Osteocyte (in vitro differentiated cells): ENCODE measurements at places on chromosomes 12 and 14. TPM values are rescaled to one million over a fixed set of nuclear protein-coding genes. Genes with fewer than 3 reads are reported as not detected.

DNA sequence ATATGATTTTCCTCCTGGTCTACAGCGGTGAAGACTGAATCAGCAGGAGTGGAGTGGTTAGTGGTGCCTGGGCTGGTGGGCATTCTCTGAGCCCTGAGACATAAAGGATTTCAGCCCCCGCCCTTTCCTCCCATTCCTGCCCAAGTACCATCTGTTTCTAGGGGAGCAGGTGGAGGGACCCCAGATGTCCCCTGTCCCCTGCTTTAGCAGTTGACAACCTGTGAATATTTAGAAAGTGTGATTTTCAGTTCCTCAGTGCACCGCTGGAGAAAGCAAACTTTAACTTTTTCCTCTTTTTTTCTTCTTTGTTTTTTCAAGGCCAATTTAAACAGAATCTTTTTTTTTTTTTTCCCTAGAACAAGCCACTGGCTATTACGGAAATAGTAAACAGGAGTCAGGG lies 163.8 kb upstream of the MYL2 start:
- no peak overlapping the region for H3K27ac ChIP-seq
- no peak overlapping the region for H3K4me3 ChIP-seq
- no peaks in the 10 kb centered on the region for H3K36me3 ChIP-seq
- peaks cover 17% of the 10 kb centered on the region for H3K27me3 ChIP-seq

DNA sequence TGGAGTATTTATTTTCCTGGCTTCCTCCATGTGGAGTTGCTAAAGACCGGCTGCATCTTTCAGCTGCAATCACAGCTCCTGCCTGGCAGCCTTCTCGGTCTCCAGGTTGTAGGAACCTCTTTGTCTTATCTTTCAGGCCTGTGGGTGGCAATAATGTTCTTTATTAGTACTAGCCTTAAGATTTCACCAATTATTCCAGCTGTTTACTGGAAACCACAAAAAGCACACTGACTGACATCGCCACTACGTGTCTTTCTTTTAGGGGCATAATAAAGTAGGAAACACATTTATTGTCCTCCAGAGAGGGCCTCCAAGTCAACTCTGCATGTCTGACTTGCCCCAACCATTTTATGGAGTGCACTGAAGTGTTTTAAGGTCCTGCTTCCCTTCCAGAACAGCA lies 1116.5 kb upstream of the TMEM132C start:
- H3K27ac ChIP-seq: no peak overlapping the region
- no peaks in the 10 kb centered on the region for H3K4me1 ChIP-seq
- no peak for DNase-seq

DNA sequence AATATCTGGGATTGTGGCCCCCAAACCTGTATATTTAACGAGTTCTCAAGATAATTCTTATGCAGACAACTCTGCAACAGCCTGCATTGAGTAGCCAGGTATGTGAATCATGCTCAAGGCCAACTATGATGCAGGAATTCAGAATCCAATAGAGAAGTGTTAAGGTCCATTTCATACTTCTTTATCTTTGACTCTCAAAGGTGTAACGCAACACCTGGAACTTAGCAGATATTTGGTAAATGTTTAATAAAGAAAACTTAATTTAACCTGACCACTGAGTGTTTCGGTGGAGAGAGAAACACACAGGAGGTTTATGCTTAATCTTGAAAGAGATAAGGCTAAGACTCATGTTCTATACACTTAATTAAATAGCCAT lies 156.5 kb upstream of the PLEKHG7 start:
- H3K4me1 ChIP-seq: peaks cover 2% of the 10 kb centered on the region
- H3K27ac ChIP-seq: no peak overlapping the region
- DNase-seq: no peak
- H3K36me3 ChIP-seq: no peaks in the 10 kb centered on the region

DNA sequence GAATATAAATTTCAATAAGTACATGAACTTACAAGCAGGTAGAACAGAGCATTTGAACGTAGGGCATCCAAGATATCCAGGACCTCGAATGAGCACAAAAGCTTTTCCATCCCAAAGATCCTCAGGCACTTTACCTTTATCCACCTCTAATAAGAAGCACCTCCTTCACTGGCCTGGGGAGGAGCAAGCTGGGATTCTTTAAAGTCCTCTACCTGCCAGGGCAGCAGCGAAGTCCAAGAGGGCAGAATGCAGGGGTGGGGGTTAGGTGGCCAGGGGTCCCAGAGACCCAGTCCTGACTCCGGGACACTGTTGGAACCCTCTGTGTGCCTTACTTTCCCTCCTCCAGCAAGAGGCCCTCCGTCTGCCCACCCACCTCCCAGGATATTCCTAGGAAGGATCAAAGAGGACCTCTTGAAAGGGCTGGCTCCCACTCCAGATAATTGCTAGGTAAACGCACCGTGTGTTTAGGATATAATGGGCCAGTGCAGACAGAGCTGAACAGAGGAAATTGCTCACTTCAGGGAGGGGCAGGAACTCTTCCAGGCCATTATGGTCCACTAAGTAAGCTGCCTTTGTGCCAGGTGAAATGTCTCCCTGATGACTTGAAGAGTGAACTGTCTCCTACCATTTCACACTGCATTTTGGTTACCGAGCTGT lies 68.1 kb downstream of the TTC9 start:
- H3K36me3 ChIP-seq: no peaks in the 10 kb centered on the region
- no peak for DNase-seq
- no peak overlapping the region for H3K4me3 ChIP-seq
- H3K27ac ChIP-seq: no peak overlapping the region

DNA sequence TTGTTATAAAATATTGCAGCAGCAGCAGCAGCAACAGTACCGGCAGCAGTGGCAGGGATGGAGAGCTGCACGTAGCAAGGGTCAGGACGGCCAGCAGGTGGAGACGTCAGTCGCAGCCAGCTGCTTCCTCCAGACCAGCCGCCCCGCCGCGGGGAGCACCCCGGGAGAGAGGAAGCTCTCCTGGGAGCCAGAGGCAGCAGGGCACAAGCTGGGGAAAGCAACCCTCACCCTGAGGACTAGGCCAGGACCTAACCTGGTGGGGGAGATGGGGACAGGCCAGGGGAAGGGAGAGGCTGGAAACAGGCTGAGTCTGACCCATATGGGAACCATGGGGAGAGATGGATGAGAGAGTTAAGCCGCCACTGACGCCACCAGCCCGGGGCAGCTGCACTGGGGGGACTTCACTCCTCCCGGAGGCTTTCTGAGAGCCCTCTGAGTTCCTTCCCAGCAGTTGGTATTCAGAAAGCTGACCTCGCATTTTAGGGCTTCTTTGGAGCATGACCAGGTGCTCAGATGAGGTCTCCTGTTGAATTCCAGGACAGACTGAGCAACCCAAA lies 56.3 kb downstream of the SPTB start:
- H3K36me3 ChIP-seq: no peaks in the 10 kb centered on the region
- no peak overlapping the region for H3K4me3 ChIP-seq
- H3K27ac ChIP-seq: no peak overlapping the region
- peaks cover 6% of the 10 kb centered on the region for H3K4me1 ChIP-seq
- peak; percentile 87 for DNase-seq

DNA sequence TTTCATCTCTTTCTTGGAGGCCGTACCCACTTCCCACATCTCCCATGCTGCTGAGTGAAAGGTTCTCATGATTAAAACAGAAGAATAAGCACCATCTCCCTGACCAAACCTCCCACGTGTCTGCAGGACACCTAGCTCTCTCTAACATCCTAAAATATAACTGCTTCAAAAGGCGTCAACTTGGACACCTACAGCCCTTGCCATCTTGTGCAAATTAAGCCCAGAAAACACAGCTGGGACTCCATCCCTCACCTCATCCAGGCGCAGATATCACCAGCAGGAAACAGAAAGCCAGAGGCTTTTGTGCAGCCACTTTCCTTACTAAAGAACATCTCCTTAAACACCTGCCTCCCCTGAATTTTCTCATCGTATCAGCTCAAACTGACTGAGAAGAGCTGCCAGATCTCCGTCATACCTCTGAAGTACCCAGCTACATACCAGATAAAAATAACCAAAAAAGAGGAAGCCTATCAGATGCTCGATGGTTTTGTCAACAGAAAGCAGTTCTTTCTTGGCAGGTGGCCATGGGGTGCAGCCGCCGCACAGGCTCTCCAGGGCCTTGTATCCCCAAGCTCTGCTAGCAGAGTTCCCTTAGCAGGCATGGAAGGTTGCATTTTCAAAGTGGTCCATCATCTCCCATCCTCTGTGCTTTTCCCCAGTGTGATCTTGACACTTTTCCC lies 28.8 kb downstream of the MAP3K9 start:
- no peaks in the 10 kb centered on the region for H3K36me3 ChIP-seq
- no peak overlapping the region for H3K4me3 ChIP-seq
- DNase-seq: no peak

DNA sequence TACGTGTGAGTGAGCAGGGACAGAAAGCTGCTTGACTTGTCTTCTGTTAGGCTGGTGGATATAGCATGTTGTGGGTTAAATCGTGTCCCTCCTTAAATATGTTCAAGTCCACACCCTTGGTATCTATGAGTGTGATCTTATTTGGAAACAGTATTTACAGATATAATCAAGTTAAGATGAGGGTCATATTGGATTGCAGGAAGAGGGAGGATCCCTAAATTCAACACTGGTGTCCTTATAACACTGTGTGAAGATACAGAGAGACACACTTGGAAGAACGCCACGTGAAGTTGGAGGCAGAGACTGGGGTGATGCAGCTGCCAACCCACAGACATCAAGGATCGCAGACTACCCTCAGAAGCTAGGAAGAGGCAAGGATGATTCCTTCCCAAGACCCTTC lies 275.2 kb upstream of the SSTR1 start:
- no peaks in the 10 kb centered on the region for H3K4me1 ChIP-seq
- H3K27ac ChIP-seq: no peak overlapping the region
- no peaks in the 10 kb centered on the region for H3K27me3 ChIP-seq
- no peak overlapping the region for H3K4me3 ChIP-seq
- DNase-seq: no peak

The KERA gene
- total RNA-seq: not detected in 2 replicates

The TDRD9 gene
- total RNA-seq: not detected in 2 replicates

DNA sequence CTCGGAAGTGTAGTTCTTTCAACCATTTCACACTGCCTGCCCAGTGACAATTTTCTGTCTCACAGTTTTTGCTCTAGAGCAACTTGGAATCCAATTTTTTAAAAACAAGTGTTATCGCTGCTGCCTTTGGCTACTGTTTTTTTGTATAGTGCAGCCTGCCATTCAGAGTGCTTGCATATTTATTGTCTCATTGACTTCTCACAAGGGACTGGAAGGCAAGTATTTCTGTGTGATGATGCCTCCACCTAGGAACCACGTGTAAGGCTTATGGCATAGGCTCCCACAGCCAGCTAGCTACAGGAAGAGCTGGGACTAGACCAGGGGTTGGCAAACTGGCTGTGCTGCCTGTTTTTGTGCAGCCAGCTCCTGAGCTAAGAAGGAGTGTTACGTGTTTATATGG lies 903 bp downstream of the PARPBP start:
- peak overlapping the region; percentile 16 for H3K27ac ChIP-seq
- no peaks in the 10 kb centered on the region for H3K27me3 ChIP-seq
- no peak for DNase-seq
- peak overlapping the region; percentile 79 for H3K4me3 ChIP-seq
- peaks cover 6% of the 10 kb centered on the region for H3K36me3 ChIP-seq

- peak overlapping the region; percentile 49 for H3K27ac ChIP-seq
- DNase-seq: no peak
- H3K36me3 ChIP-seq: no peaks in the 10 kb centered on the region
- H3K4me1 ChIP-seq: peaks cover 22% of the 10 kb centered on the region
These were observed 144.0 kb downstream of the ADAMTS20 start for GRCh38 chr12:43407816-43408645.

- H3K27ac ChIP-seq: no peak overlapping the region
- peaks cover 32% of the 10 kb centered on the region for H3K27me3 ChIP-seq
- no peaks in the 10 kb centered on the region for H3K4me1 ChIP-seq
- DNase-seq: no peak
- no peak overlapping the region for H3K4me3 ChIP-seq
These were observed 56.4 kb downstream of the CMKLR1 start for GRCh38 chr12:108282676-108283075.

The PDE6H gene
- not detected in 2 replicates for total RNA-seq

The SERPINA5 gene
- 0.16 TPM in 1 of 2 replicates, not detected in the other for total RNA-seq

The LBHD2 gene
- total RNA-seq: not detected in 2 replicates

The COL2A1 gene
- total RNA-seq: 0.70 and 2.0 TPM in 2 replicates

The ATN1 gene
- 117 and 123 TPM in 2 replicates for total RNA-seq

- no peak overlapping the region for H3K27ac ChIP-seq
- H3K4me3 ChIP-seq: no peak overlapping the region
- no peak for DNase-seq
- H3K36me3 ChIP-seq: peaks cover 5% of the 10 kb centered on the region
- H3K27me3 ChIP-seq: no peaks in the 10 kb centered on the region
These were observed 57.9 kb downstream of the PDE3A start for GRCh38 chr12:20426191-20426590.

- H3K27ac ChIP-seq: no peak overlapping the region
- DNase-seq: no peak
- H3K36me3 ChIP-seq: no peaks in the 10 kb centered on the region
- H3K4me1 ChIP-seq: no peaks in the 10 kb centered on the region
- H3K4me3 ChIP-seq: no peak overlapping the region
- peaks cover 15% of the 10 kb centered on the region for H3K27me3 ChIP-seq
These were observed 70.1 kb downstream of the SLC6A15 start for GRCh38 chr12:84842406-84843013.

- no peaks in the 10 kb centered on the region for H3K4me1 ChIP-seq
- no peak for DNase-seq
- no peak overlapping the region for H3K27ac ChIP-seq
- H3K27me3 ChIP-seq: no peaks in the 10 kb centered on the region
- H3K4me3 ChIP-seq: no peak overlapping the region
- no peaks in the 10 kb centered on the region for H3K36me3 ChIP-seq
These were observed 380.5 kb downstream of the EMP1 start for GRCh38 chr12:13576935-13577500.

GRCh38 chr12:51907083-51907855 lies at the start of gene ACVRL1:
Gene ACVRL1 (plus strand): TSS chr12:51907504. CDS start chr12:51912475, 4,971 bp downstream.
- H3K27me3 ChIP-seq: no peaks in the 10 kb centered on the region
